Activated naive CD4-positive, alpha-beta T cell (primary cell): ENCODE measurements at places on chromosomes 16 and 17.

- DNase-seq: no peak
Measured at GRCh38 chr16:53913920-53914319, 210.0 kb downstream of the FTO start.

- DNase-seq: no peak
Measured at GRCh38 chr17:33291248-33292200, 1.6 kb downstream of the ASIC2 start.

DNA sequence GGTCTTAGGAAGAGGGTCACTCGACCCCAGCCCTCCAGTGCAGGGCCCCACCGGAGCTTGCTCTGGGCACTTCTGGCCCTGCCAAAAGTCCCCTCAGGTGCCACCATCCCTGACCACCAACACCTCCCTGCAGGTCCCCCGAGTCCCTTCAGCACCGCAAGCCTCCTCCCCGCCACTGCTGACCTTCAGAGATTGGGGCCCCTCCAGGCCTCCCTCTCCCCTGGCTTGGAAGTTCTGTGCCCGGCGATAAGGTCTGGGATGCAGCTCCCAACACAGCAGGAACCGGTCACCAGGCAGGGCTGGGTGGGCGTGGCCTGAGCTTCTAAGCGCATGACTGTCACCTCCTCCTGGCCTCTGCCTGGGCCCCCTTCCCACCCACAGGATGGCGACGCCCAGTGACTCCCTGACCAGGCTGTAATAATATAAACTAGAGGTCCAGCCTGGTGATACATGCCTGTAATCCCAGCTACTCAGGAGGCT is 11.2 kb downstream of the PIEZO1 start:
- no peak for DNase-seq

DNA sequence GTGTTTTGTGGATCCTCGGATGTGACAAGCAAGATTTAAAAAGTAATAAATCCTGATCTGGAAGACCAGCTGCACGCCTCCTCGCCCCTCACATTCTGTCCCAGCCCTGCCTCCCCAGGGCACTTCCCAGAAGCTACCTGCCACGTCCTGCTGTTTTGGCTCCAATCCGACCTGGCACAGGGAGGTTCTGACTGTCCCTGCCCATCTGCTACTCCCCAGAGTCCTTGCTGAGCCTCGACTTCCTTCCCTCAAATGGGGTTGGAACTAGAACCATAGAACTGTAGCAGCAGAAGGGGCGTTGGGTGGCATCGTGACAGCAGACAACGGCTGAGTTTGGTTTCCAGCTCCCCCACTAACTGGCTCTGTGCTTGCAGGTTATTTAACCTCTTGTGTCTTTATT is 71.7 kb downstream of the RPH3AL start:
- DNase-seq: no peak

- DNase-seq: no peak
Measured at GRCh38 chr17:71055128-71055527, 885.8 kb downstream of the KCNJ2 start.

DNA sequence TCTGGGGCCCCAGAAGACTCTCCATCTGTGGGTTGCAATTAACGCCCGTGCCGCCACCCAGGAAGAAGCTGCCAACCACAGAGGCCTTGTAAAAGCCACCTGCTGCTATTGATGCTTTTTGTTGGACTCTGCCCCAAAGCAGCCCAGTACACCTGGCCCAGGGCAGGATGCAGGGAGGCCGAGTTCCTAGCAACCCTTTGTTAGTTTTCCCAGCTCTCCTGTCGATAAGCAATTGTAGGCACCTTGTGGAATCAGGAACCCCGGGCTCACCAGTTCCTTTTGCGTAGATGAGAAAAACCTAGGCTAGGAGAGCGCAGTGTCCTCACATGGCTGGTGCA is 103.3 kb downstream of the ABCC6 start:
- DNase-seq: no peak

DNA sequence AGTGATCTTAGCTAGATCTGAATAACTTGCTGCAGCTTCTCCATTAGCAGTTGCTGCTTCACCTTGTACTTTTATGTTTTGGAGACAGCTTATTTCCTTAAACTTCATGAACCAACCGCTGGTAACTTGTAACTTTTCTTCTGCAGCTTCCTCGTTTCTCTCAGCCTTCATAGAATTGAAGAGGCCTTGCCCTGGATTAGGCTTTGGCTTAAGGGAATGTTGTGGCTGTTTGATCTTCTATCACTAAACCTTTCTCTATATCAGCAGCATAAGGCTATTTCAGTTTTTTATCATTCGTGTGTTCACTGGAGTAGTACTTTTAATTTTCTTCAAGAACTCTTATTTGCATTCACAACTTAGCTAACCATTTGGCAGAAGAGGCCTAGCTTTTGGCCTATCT is 21.5 kb upstream of the TMEM92 start:
- DNase-seq: no peak

- no peak for DNase-seq
Measured at GRCh38 chr17:51702963-51703360, 442.6 kb downstream of the UTP18 start.

DNA sequence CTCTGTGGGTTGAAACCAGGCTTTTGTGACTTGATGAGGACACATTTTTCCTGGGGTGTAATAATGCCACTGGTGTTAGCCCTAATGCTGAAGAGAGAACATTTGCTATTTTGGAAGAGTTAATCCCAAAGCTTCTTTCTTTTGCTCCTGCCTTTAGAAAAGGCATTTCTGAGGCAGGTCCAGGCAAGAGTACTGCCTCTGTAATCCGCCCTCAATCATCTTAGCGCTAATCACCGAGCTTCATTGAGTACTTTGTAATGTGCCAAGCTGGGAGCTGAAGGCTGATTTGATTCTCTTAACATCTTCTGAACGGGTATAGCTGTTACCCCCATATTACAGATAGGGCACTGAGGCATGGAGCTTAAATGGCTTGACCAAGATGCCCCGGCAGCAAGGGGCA is 60.3 kb downstream of the AKAP1 start:
- DNase-seq: no peak

- DNase-seq: peak; percentile 82
Measured at GRCh38 chr17:44006598-44007345, 2.4 kb downstream of the NAGS start.

DNA sequence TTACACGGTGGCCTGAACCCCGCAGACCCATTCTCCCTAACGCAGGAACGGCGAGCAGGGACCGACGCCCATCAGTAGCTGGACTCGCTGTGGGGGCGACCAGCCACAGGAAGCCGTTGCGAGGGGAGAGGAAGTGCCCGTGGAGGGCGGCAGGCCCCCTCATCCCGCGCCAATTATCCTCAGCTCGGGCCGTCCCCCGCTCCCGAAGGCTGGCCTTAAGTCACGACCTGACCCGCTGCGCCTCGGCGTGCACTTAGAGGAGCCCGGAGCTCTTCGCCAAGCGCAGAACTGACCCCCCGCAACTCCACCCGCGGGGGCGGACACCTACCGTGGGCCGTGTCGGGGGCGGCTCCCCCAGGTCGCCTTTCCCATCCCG is 401 bp downstream of the ARL16 start:
- DNase-seq: no peak

GRCh38 chr17:78159575-78160158 is 8.7 kb upstream of the SYNGR2 start:
- no peak for DNase-seq

- DNase-seq: no peak
Measured at GRCh38 chr17:62627219-62627903, at the start of gene MRC2. MRC2 (plus strand) TSS chr17:62627670; CDS start chr17:62627803, 133 bp downstream.

- DNase-seq: no peak
Measured at GRCh38 chr16:26752166-26752565, 314.6 kb upstream of the C16orf82 start.

DNA sequence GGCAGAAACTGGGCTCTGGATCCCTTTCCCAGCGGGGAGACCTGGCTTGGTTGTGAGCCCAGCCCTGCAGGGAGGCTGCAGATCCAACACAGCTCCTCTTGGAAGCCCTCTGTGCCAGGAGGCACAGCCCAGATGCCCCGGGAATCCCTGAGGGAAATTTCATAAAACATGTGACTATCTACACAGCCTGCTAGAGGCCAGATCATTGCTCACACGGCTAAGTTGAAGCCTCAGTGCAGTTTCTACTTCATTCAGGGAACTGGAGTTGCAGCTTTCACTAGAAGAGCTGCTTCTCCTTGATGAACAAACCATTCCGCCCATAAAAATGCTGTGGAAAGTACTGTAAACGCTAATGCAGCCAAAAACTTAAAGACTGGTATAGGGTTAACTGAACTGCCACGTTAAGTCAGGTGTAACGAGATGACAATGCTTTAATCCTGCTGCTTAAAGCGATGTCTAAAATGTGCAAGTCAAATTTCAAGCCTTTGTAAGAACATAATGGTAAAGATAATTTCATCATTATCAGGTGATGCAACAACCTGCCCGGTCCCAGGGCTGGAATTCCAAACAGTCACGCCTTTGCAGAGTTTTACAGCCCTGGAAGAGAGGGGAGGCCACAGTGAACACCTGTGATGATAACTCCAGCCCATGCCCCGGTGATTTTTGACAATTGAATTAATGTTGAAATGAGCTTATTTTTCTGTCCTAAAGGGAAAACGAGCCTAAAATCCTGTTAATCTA is 172.5 kb downstream of the ZFHX3 start:
- DNase-seq: no peak

- DNase-seq: no peak
Measured at GRCh38 chr17:49509588-49509917, 14.5 kb downstream of the NGFR start.

DNA sequence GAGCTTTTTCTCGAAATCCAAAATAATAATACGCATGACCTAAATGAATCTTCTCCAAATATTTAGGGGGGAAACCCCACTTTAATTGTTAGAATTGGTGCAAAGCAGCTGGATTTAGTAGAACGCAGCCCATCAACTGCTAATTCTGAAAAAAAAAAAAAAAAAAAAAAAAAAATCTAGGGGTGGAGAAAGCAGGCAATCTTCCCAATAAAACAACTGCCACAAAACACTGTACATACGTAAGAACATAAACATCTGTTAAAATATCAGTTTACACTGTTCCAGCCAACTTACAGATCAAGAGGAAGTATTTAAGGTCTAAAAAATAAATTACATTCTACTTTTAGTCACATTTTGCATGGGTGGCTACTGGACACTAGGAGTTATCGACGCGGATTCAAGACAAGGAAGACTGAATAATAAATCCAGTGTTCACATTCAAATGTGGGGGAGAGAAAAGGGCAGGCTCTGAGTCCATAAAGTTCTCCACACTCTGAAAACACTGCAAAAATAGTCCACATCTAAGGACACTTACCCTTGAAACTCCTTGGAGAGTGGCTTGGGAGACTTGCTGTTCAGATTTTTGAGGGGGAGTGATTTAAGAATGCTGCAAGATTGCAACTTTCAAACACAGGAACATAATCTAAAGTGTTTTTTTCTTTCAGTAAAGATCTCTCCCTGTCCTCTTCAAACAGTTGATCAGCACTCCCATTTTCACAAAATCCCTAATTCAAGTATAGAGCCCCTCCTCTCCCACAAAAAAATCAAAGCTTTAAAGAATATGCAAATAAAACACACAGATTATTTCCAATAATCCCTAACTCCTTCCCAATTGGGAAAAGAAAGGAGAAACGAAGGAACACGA is 1.3 kb downstream of the APPBP2 start:
- DNase-seq: no peak

DNA sequence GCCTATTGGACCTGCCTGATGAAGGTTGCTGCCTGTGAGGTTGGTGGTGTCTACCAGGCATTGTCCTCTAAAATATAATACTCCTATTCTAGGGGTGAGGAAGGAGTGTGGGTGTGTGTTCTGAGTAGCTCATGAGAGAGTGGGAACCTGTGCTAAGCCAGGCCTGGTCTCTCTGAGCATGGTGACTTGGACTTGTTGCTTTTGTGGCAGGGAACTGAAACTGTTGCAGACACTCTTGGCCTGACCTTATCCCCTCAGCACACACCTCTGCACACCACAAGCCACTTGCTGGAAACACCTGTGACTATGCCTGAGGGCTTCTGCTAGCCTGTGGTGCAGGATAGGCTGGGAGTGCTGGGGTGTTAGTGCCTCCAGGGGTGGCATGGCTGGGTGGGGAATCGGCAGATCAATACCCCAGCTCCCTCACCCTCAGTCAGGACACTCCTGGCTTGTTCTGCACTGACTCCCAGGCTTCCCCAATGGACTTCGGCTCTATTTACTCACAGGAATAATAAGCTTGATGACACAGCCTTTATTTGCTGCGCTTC is 29.9 kb downstream of the PLCG2 start:
- no peak for DNase-seq

DNA sequence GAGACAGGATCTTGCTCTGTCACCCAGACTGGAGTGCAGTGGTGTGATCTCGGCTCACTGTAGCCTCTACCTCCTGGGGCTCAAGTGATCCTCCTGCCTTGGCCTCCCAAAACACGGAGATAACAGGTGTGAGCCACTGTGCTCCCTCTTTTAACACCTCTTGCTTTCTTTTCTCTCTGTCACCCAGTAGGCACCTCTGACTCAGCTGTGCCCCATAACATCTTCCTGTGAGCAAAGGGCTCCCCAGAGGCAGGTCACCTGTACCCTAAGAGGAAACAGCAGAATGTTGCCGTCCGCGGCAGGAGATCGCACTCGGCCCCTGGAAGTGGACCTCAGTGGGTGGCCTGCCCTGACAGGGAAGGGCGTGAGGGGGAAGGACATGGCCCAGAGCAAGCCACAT is 918 bp upstream of the NLRC3 start:
- no peak for DNase-seq

DNA sequence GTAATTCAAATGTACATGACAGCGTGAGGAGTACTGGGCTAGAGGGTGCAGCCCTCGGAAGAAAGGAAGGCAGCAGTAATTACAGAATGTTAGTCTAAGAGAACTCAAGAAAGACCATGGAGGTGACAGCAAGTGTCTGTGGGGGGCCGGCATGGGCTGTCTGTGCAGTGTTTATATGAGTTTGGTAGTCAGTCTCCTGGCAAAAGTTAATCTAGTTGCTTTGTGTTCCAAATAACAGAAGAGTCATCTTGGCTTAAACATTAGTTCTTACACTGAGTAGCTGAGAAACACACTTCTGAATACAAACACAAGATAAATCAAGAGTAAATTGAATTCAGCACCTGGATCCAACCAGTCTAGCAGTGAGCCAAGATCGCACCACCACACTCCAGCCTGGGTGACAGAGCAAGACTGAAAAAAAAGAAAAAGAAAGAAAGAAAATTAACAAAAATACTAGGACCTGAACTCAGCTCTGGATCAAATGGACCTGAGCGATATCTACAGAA is 189.3 kb upstream of the COX10 start:
- no peak for DNase-seq

DNA sequence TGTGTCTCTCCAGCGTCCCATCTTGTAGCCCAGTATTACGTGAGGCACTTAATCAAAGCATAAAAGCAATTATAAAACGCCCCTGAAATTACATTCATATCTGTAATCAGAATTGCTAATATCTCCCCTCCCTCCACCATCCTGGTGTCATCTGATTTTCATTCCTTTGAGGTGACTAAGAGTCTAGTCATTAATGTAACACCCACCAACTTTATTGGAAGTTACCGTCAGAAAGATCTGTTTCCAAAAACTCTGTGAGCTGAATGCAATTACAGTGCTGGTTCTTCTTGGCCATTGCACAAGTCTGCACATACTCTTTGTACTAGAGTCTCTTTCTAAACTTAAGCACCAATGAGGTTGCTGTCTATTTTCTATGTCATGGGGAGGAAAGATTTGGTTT is 12.5 kb upstream of the MAF start:
- DNase-seq: no peak
